ENCODE measurements at places on chromosomes 1 and 21.

GRCh38 chr1:172895050-172895460 lies 155.7 kb downstream of the TNFSF18 start:
- no peak for DNase-seq

- DNase-seq, result no peak
Observed at GRCh38 chr21:41429925-41430491, 4.0 kb downstream of the MX1 start.

DNA sequence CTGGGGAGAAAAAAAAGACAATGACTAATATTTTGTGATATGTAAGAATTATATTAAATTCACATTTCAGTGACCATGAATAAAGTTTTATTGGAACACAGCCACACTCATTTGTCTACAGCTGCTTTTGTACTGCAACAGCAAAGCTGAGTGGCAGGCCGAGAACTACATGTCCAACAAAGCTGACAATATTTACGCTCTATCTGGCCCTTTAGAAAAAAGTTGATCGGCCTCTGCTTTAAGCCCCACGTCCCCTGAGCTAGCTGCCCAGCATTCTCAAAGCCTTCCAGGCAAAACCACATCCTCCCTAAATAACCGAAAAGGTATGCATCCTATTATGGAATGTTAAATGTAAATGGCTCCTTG lies 8.6 kb downstream of the SLC2A1 start:
- DNase-seq, result no peak

- DNase-seq, result no peak
Observed at GRCh38 chr1:11156963-11157362, 32.2 kb upstream of the ANGPTL7 start.

GRCh38 chr1:150765296-150765976 lies at the start of gene CTSS:
TSS of gene CTSS (minus strand) at chr1:150765778. CDS start at chr1:150764763, 1,015 bp downstream.
- no peak for DNase-seq

DNA sequence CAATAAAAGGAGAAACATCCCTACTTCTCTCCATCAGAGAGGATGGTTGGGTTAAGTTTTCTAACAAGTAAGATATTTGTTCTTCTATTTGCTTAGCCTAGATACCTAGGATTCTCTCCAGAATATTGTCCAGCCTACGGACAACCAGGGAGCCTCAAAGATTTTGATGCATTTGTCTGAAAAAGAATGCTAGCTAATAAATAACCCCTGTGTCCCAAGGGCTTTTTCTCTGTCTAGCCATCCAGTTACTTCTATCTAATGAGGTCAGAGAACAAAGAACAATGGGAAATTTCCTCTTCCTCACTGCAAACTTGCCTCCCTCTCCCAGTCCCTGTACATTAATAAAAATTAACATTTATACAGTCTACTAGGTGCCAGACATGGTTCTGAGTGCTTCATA lies 810 bp downstream of the RGS5 start:
- DNase-seq, result no peak

DNA sequence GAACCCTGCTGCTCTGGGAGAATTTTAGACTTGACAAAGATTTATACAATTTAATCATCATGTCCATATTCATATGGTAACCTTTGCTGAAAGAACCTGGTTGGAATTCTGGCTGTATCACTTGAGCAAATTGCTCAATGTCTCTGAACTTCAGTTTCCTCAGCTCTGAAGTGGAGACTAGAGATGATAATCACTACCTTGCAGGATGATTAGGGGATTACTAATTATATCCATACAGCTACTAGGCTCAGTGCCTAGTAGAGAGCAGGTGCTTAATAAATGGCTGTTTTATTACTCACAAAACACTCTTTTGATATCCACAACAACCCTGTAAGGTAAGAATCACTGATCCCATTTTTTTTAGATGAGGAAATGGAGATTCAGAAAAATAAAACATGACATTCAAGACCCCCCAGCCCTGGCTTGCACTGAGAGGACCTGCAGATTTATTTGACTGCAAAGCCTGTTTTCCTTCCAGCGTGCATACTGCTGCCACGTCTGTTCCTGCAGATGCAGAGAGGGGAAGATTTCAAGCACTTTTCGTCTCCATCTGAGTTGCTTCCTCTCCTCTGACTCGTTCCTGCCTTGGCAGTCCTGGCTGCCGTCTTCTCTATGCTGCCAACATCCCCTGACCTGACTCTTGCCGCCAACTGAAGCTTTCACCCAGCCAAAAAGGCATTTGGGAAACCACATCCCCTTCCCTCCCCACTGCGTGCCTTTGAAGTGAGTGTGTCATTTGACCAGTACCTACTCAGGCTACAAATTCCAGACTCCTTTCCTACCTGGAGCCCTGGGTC lies 203.0 kb downstream of the PLPP3 start:
- DNase-seq, result no peak

GRCh38 chr1:174159252-174160108 lies at the start of gene RABGAP1L:
TSS of gene RABGAP1L (plus strand) at chr1:174159520.
- peak; percentile 75 for DNase-seq

GRCh38 chr1:240813720-240814119 lies 201.8 kb upstream of the GREM2 start:
- DNase-seq, result no peak

- no peak for DNase-seq
Observed at GRCh38 chr1:29991815-29992214, 731.6 kb downstream of the MATN1 start.

DNA sequence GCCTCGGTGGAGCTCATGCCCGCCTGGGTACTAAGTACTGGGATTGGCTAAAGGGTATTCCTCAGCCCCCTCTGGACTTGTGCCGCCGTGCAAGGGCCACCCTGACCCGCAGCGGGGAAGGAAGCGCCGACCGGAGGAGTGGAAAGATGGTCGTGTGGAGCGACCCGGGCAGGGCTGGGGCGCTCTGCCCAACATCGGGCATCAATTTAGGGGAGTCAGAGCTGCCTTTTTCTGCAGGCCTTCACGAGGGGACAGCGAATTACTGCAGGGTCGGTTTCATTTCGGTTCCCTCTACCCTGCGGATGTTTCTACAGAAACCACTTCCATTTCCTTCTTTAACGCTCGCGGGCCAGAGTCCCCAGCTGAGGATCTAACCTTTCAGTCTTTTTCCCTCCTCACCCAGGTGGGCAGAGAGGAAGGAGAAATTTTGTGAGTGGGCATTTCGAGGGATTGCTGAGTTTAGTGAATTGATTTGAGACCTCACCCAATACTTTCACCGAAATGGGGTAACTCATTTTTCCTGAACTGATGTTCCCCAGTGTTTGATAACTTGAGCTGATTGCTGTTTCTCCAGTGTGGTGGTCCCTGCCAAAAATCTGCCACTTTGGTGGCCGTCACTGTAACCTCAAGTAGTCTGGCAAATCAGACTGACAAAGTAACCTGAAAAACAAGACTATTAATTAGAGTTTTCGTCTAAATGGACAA lies 1.1 kb downstream of the TOR1AIP1 start:
- DNase-seq, result no peak
